Placental pericyte (primary cell): ENCODE measurements at places on chromosomes 2 and 18. TPM values are rescaled to one million over a fixed set of nuclear protein-coding genes. Genes with fewer than 3 reads are reported as not detected.

GKN1 gene
- 0.22 TPM in 1 of 2 replicates, not detected in the other for total RNA-seq

DAPL1 gene
- not detected in 2 replicates for total RNA-seq

ANKAR gene
- 4.6 and 6.4 TPM in 2 replicates for total RNA-seq

KCNIP3 gene
- total RNA-seq, result 0.57 and 0.88 TPM in 2 replicates
